Activated naive CD4-positive, alpha-beta T cell treated with Interleukin-2 at 50 U/mL for 16 hours (primary cell): ENCODE measurements at places on chromosomes 16 and 17.

GRCh38 chr16:21166561-21166961, 8.1 kb downstream of the LDAF1 start:
- DNase-seq: no peak

- no peak for DNase-seq
These were observed 2.4 kb upstream of the VWA3A start for GRCh38 chr16:22089910-22090309.

DNA sequence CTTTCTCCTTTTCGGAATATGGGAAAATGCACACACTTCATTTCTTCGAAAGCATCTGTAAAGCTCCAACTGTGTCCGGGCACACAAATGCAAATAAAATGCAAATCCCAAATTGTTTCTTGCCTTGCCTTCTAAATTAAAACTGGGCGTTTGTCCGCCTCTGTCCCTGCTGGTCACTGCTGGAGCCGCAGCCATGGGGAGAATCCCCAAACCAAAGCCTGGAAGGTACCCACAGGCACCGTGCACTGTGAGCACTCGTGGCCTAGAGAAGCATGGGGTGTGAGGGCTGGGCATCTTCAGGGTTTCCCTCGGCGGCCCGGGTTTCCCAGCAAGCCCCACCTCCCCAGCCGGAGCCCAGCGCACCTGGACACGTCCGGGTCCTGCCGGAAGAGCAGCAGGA, 2.9 kb downstream of the SLC47A2 start:
- no peak for DNase-seq

- DNase-seq: no peak
These were observed 999 bp downstream of the MARF1 start for GRCh38 chr16:15641753-15642556.

DNA sequence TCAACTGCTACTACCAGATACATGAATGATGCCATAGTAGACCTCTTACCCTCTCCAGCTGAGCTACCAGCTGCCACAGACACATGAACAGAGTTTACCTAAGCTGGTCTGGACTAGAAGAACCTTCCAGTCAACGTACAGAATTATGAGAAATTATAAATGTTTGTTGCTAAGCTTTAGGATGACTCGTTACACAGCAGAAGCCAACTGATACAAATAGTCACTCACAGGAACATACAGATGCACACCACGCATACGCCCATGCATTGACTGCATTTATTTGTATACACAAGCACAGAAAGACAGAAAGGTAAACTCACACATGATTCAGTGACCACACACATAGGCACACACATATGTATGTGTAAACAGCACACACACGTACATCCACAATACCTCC, 164.6 kb downstream of the SALL1 start:
- no peak for DNase-seq

GRCh38 chr17:65332375-65332774, 195.2 kb downstream of the RGS9 start:
- DNase-seq: no peak

GRCh38 chr16:57235128-57236021, 9.7 kb upstream of the ARL2BP start:
- peak; percentile 18 for DNase-seq

GRCh38 chr16:58906981-58907715, 173.0 kb upstream of the GOT2 start:
- DNase-seq: no peak

DNA sequence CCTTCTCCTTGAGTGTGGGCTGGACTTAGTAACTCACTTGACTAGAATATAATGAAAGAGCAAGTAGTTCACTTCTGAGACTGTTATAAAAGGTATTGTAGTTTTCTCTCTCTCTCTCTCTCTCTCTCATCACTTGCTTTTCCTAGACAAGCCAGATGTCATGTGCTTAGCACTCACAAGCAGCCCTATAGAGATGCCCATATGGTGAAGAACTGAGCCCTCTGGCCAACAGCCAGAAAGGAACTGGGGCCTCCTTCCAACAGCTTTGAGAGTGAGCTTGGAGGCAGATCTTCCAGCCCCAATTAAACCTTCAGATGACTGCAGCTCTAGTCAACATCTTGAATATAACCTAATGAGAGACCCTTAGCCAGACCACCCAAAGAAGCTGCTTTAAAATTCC, 440.5 kb downstream of the GRIN2A start:
- DNase-seq: no peak

GRCh38 chr16:19033761-19034160, 33.7 kb upstream of the COQ7 start:
- no peak for DNase-seq

DNA sequence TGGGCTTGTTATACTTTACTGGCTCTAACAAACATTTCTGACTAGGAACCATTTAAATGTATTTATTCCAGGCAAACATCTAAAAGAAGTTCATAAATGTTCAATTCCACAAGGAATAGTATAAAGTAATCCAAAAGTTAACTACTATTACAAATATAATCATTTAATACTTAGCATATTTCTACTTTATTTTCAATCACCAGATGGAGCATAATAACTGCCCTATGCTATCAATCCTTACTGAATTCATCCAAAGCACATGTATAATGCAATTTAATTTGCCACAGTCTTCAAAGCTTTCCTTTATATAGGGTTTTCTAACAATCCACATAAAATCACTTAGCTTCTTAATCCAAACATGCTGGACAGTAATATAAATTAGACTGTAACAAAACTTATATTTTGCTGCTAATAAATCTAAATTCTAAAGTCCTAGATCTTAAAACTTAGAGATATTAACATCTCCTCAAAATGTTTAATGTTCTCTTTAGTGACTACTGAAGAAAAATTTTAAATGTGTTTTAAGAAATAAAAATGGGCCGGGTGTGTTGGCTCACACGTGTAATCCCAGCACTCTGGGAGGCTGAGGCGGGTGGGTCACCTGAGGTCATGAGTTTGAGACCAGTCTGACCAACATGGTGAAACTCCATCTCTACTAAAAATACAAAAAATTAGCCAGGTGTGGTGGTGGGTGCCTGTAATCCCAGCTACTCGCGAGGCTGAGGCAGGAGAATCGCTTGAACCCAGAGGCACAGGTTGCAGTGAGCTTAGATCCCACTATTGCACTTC, 5.9 kb downstream of the MEIOB start:
- DNase-seq: no peak

- no peak for DNase-seq
These were observed 199.1 kb downstream of the HS3ST3B1 start for GRCh38 chr17:14499976-14500375.

GRCh38 chr17:82981141-82981730, 98.2 kb upstream of the METRNL start:
- DNase-seq: no peak

DNA sequence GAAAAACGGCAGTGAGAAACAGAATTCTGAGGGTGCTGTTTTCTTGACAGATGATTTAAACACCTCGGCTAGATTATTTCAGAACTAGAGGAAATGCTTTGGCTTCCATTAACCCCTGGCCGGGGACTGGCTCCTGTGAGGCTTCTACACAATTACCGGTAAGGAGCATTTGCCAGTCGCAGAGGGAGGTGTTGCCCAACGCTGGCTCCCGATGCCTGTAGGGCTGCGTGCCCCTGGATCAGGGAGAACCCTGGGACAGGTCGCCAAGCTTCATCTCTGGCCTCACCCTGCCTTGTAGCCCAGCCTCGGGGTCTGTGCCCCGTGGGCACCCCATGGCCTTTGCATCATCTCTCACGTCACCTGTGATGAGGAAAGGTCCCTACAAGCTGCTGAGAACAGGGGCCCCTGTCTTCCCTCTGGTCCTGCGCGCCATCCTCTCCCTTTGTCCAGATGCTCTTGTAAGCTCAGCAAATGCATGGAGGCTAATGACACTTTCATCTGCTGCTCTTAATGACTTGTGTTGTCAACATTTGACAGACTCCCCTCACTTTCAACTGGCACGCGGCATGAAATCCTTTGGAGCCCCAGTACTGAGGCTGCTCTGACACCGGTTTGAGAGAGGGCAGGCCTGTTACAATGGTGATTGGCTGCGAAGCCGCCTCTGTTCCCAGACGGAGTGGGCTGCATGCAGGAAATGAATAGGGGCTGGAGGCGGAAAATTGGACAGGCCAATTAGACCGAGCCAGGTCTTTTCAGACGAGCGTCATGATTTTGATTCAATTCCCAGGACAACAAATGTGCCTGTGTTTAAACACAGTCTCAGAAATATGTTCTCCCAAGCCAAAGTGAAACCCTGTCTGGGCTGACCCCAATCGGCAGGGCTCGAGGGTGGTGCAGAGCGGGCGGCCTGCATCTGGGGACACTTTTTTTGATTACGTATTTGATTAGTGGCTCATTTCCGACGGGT, 85.5 kb upstream of the DOC2B start:
- no peak for DNase-seq

- DNase-seq: no peak
These were observed 167.7 kb downstream of the COPRS start for GRCh38 chr17:31691251-31691905.

DNA sequence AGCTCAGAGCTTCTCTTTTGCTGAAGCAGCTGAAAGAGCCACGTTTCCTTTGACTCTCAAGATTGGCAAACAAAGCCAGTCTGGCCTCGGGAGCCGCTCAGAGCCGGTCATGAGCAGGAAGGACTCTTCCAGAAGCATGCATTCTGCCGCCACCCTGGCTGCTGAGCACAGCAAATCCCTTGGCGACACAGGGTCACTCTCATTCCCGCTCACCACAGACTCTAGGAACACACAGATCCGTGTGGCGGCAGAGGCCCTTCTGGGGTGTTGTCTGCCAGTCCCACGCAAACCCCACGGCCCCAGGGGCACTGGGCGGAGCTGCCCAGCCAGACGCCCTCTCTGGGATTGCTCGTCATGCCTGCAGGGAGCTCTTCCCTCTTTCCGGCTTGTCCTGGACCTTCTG, 157.0 kb downstream of the C16orf95 start:
- no peak for DNase-seq

DNA sequence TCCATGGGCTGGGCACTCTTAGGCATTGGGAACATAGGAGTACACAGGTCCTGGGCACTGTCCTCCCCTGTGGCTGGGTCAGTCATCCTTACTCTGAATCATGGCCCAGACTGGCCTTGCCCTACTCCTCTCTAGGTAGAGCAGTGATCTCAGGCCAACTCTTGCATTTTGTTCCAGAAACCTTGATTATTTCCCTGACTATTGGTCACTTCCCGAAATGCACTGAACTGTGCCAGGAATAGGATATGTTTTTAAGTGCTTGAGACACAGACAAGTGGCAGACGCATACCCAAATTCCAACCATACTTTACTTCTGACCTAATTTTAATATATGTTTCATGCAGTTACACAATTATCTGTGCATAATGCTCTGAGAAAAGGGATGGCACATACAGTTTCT, 10.3 kb downstream of the KRABD2 start:
- DNase-seq: no peak

GRCh38 chr16:9075299-9076071, 16.0 kb upstream of the HAPSTR1 start:
- no peak for DNase-seq

DNA sequence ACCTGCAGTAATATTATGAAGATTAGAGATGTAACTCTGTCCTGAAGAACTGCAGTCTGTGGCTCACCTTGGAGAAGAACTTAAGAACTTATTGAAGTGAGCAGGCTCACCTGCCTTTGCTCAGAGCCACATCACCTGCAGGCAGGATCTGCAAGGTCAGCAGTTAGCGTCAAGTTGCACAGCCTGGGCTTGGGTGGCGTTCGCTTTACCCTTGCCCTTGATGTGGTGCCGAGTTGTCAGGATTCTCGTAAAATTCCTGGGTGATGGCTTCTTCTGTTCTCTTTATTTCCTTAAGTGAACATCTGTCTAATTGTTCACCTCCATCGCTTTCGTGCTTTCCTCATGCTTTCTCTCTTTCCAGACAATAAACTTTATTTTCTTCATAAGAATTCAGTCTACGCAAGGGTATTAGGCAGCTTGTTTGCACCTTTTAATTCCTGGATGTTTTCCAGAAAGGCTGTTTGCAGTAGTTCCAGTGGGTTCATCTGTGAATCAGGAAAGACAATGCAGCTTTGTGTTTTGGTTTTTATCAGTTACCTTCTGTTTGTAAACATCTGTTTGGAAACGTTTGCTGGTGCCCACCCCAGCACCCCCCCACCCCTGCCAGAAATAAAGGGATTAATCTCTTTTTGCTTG, 254.3 kb downstream of the WWOX start:
- no peak for DNase-seq

DNA sequence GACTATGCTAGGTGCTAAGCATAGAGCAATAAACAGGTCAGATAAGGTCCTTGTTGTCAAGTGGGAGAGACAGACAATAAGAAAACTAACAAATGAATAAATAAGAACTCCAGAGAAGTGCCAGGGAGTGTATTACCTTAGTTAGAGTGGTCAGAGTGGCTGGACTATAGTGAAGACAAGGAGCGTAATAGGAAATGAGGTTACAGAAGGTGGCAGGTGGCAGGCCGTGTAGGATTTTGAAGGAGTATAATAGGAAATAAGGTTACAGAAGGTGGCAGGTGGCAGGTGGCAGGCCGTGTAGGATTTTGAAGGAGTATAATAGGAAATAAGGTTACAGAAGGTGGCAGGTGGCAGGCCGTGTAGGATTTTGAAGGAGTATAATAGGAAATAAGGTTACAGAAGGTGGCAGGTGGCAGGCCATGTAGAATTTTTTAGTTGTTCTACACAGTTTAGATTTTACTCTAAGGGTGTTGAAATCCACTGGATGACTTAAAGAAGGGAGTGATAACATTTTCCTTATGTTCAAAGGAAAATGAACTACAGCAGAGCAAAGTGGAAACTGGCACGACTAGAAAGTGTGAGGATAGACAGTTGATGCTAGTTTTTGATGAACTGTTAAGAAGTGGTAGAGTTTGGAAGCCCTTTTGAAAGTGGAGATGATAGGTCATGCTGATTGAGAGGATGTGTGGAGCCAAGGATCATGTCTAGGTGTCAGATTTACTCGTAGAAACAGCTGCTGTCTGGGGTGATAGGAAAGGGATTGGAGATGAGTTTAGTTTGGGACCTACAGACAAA, 3.6 kb upstream of the KRTAP3-1 start:
- DNase-seq: no peak

DNA sequence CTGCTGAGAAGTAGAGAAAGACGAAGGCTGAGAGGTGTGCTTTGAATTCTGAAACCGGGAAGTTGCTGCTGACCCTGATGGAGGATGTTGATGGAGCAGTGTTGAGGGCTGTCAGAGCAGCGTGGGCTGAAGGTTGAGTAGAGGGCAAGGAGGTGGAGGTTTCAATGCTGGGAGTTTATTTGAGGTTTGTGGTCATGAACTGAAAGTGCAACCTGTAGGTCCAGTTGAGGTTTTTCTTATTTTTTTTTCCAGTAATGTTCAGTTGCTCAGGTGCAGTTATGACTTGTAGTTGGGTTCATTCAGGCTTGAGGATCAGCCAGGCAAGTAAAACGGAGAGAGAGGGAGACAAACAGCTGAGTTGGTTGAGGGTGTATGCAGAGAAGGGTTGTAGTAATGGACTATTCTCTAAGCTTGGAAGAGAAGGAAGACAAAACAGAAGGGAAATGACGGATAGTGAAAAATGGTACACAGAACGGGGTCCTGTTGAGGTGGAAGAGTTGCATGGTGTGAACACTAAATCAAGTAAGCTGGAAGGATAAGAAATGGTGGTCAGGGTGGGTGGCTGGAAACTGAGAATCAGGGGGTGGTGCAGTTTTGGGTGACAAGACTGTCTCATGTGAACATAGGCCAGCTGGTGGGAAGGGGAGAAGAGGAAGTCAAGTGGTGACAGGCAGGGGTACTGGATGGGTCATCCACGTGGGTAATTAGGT, 8.7 kb upstream of the UBE2G1 start:
- peak; percentile 66 for DNase-seq
